NCI-H1092 treated with DMSO at 0.1 percent for 48 hours (cell line): ENCODE measurements at places on chromosomes 6 and 20.
A peak's percentile ranks its signal among the peaks of the same experiment; 100 is the strongest.

DNA sequence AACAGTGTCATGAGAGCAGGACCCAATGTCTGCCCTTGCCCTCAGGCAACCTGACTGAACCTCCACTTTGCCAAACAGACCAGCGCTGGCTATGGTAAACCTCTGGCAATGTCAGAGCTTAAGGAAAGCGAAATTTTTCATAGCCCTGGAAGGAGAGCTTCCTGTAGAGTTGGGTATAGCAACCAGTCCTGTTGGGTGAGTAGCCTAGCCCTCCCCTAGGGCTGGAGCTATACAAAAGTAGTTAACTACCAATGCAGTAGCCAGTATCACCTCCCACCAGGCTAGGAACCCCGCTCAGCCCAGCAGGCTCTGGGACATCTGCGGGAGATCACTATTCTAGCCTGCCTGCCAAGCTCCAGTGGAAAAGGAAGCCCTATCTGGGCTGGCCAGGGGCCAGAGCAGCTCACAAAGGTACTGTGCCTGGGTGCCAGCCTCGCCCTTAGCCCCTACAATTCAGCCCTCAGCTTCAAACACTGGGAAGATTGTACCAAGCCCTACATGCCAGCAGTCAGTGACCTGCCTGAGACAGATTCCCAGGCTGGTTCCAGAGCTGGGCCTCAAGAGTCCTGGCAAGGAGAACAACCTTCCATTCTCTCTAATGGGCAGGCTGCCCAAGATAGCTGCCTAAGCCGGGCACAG lies 7.9 kb downstream of the WFDC3 start:
- no peak for DNase-seq

DNA sequence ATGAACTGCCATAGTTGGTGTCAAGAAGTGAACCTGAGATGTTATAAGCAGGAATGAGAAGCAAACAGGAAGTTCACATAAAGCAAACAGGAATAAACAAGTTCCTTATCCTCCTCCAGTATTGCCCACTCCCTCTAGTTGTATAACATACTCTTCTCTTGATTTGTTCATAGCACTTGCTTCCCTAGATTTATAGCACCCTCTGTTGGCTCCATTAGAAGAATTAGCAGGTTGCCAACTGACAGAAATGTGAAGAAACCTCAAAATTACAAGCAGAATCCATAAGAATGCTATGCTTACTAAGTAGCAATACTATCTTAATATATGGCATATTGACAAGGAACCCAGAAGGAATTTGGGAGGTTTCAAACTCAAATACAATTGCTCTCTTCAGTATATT lies 195.4 kb downstream of the TBX18 start:
- peak; percentile 34 for DNase-seq

GRCh38 chr20:7723284-7723683 lies 217.0 kb downstream of the HAO1 start:
- no peak for DNase-seq

- peak; percentile 7 for DNase-seq
Measured at GRCh38 chr6:75230484-75231325, 12.9 kb downstream of the COX7A2 start.

DNA sequence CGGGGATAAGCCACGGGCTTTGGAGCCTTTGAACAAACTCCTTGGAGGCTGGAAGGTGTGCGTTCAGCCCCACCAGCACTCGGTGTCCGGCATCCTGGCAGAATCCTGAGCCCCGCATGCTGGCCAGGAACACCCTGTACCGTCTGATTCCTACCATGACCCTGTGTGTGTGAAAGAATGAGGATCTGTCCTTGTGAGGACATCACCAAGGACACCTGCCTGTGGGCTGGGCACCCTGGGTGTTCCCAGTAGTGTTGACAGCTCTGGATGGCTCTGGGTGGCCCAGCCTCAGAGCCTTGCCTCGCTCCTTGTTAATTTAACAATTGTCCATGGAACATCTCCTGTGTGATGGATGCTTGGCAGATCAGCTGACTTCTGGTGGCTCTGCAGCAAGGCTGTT lies 234.3 kb downstream of the QKI start:
- no peak for DNase-seq

DNA sequence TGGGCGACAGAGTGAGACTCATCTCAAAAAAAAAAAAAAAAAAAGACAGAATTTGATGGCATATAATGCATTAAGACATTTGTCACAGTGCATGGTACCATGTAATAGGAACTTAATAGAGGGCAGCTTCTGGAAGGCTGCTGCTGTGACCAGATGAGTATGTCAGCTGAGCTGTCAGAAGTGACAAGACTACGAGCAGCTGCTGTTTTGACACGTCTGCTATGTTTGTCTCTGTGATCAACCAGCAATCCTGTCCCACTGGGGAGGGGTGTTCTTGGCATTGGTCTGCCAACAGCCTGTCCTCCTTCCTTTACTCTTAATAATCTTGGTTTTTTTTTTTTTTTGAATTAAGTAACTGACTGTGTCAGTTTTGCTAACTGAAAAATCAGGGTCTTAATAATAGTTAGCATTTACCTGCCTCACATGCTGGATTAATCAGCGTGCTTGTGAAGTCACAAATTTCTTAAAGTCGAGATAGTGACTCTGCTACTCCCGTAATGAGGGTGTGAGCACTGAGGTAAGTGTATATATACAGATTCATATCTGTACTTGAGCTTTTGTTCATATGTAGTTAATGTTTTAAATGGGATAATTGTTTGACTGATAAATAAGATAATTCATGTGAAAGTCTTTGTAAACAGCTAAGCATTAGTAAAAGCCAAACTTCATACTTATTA lies 152.4 kb downstream of the BMP2 start:
- DNase-seq, result no peak

- no peak for DNase-seq
Measured at GRCh38 chr20:25587536-25587935, 2.2 kb upstream of the NINL start.

- DNase-seq, result no peak
Measured at GRCh38 chr6:31723980-31724691, 963 bp downstream of the MPIG6B start.

- DNase-seq, result no peak
Measured at GRCh38 chr6:21800948-21801438, 207.4 kb downstream of the SOX4 start.

- DNase-seq, result no peak
Measured at GRCh38 chr6:141705431-141705830, 427.3 kb upstream of the GJE1 start.

- no peak for DNase-seq
Measured at GRCh38 chr6:110509617-110510241, 33.3 kb upstream of the SLC22A16 start.

DNA sequence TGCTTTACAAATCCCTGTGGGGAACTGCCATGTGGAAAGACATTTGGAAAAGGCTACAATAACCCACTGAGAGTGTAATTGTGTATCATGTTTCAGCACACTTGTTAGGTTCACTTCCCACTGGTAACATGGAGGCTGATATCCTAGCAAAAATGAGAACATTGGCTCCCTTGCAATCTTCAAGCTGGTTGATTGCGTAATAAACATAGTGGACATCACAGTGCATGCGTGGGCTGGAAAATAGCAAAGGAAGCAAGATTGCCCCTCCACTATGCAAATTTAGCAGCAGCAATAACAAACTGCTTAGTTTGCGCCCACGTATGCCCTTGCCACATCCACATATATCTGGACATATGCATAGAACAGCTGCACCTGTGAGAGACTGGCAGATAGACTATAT lies 410.2 kb downstream of the MEI4 start:
- no peak for DNase-seq

GRCh38 chr20:2285613-2286012 lies 10.2 kb upstream of the TGM3 start:
- no peak for DNase-seq

DNA sequence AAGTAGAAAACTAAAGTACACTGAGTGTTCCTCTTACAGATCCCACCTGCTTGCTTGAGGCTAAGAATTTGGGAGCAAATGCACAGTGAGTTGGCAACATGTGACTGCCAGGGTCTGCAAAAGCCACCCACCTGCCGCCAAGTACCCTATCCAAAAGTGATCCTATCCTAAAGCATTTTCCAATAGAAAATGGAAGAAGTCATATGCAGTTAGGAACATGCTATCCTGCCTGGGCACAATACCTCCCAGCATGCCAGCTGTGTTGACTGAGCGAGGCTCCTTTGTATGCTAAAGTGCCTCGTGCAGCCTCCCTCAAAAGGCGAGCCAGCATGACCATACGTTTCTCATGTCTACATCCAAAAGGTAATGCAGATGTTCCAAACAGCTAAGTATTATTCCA lies 52.7 kb downstream of the TRAF3IP2 start:
- DNase-seq, result peak; percentile 87

DNA sequence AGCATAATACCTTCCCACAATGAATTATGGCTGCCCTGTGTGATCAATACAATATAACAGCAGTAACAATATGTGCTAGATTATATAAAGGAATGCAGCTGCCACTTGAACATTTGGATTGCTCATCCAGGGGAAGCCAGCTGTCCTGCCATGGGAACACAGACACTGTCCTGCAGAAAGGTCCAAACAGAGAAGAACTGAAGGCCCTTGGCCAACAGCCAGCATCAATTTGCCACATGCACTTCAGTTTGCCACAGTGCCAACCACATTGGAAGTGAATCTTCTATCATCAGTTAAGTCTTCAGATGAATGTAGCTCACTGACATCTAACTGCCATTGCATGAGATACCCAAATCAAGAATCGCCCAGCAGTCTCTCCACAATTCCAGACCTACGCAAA lies 332.4 kb downstream of the PRKN start:
- DNase-seq, result no peak

GRCh38 chr6:25327432-25327831 lies 48.3 kb downstream of the CARMIL1 start:
- DNase-seq, result peak; percentile 75

GRCh38 chr6:122438975-122439374 lies 32.6 kb downstream of the SERINC1 start:
- no peak for DNase-seq

GRCh38 chr20:24359321-24360027 lies 110.0 kb upstream of the SYNDIG1 start:
- DNase-seq, result no peak

GRCh38 chr20:24589381-24589780 lies 120.0 kb downstream of the SYNDIG1 start:
- DNase-seq, result no peak

- peak; percentile 100 for DNase-seq
Measured at GRCh38 chr20:45857114-45857881, at the start of the genes ACOT8 and ZSWIM3. Gene ACOT8, minus strand, starts transcription at chr20:45857392. Its CDS starts 77 bp downstream, at chr20:45857315. Gene ZSWIM3, plus strand, starts transcription at chr20:45857614. Its CDS starts 212 bp downstream, at chr20:45857826.

GRCh38 chr6:38673397-38674165 lies 29.4 kb downstream of the GLO1 start:
- DNase-seq, result no peak

GRCh38 chr20:34772437-34772836 lies 53.0 kb downstream of the NCOA6 start:
- no peak for DNase-seq

DNA sequence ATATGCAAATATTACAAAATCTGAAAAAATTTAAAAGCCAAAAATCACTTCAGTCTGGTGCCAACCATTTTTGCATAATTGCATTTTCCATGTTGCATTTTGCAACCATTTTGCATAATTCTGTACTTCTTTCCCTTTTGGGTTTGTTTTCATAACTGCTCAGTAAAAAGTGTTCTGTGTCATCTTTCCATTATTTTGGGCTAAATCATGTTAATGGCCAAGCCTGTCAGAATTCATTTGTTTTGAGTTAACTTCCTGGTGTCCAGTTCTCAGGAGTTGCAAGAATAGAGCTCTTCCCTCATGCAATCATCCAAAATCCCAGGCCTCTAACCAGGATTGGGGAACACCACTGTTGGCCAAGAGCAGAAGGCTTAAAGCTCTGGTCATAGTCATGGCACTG lies 133.6 kb downstream of the MTHFD1L start:
- no peak for DNase-seq

DNA sequence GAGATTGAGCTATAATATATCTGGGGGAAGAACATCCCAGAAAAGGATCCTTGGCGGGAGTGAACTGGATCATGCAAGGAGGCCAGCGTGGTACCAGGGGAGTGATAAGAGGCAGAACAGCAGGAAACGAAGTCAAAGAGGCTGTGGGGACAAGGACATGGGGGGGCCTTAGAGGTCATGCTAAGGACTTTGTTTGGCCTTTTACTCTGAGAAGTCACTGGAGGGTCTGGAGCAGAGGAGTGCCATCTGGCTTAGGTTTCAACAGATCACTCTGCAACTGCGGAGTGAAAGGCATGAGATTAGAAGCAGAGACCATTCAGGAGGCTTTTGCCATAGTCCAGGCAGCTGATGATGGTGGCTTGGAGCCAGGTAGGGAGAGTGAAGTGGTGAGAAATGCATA lies 24.3 kb downstream of the MRAP2 start:
- DNase-seq, result peak; percentile 36

GRCh38 chr6:91796603-91797002 lies 1209.7 kb upstream of the MAP3K7 start:
- no peak for DNase-seq

DNA sequence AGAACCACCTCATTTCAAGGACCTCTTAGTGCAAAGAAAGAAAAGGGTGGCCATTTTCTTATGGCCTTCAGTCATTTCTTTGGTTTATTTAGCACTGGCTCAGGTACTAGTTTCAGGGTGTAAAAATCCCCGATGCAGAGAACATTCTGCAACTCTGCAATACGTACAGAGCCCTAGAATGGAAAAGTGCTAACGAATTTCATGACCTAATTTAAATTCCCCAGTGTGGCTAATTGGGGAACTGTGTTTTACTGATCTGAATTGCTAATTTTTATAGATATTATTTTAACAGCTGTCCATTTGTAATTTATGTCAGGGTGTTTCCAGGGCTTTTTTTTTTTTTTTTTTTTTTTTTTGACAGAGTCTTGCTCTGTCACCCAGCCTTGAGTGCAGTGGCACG lies 160.7 kb downstream of the UST start:
- no peak for DNase-seq

- no peak for DNase-seq
Measured at GRCh38 chr20:40606660-40607059, 82.4 kb downstream of the MAFB start.

- no peak for DNase-seq
Measured at GRCh38 chr6:3757241-3757641, 5.7 kb upstream of the PXDC1 start.

- peak; percentile 1 for DNase-seq
Measured at GRCh38 chr6:168865-169455, 123.3 kb upstream of the DUSP22 start.

DNA sequence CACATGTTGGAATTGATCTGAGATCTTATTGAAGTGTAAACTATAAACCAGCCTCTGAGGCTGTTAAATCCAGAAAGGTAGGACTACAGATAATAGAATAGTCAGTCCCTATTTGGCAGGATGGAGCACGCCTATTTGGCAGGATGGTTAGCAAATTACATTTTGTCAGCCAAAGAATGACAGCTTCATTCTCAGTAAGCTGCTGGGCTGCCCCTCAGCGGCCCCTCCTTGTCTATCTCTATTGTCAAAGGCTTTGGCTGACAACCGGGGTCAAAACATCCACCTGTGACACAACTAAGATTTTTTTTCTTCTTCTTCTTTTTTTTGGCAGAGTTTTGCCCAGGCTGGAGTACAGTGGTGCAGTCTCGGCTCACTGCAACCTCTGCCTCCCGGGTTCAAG lies 123.4 kb upstream of the ECI2 start:
- DNase-seq, result no peak
